HCT116 (cell line): ENCODE measurements at places on chromosomes 3 and 15.

- DNase-seq: no peak
Observed at GRCh38 chr15:41331281-41331680, 1.1 kb downstream of the OIP5 start.

DNA sequence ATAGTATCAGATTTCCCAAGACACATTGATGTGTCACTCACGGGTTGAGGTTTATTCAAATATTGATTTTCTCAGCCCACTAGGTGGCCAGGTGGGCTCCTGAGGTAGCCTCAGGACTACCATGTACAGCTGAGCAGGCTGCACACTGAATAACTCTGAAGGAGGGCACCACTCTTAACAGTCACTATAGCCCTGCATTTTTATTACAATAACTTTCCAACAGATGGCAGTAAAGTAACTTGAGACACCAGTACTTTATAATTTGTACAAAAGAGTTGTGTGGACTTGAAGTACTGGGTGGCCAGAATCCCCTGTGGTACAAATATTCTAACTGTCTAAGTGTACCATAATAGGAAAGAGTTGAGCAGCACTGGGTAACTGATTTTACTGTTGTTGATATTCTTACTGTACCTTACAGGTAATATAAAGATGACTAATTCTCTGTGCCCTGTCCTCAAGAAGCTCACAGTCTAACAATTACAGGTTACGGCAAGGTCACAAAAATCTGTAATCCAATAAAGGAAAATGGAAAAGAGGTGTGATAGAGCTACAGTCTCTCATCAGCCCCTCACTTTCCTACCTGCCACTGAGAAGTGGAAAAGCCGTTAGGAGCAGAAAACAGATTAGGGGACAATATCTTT, 76.0 kb downstream of the ETFA start:
- peak; percentile 19 for DNase-seq

DNA sequence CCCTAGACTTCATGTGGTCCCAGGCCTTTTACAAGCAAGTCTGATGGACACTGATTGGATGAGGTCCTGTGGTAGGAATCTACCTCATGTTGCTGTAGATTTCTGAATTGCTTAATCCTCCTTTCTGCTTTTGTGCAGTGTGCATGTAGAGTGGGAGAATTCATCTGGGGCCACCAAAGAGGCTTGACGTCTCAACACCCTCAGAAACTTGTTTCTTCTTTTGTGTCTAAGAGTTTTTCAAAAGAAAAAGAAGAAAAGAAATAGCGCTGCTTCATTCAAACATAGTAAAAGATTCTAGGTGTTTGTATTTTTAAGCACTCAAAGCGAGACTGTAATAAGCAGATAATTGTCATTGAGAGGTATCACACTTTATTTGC, 46.2 kb downstream of the NR1D2 start:
- DNase-seq: no peak

DNA sequence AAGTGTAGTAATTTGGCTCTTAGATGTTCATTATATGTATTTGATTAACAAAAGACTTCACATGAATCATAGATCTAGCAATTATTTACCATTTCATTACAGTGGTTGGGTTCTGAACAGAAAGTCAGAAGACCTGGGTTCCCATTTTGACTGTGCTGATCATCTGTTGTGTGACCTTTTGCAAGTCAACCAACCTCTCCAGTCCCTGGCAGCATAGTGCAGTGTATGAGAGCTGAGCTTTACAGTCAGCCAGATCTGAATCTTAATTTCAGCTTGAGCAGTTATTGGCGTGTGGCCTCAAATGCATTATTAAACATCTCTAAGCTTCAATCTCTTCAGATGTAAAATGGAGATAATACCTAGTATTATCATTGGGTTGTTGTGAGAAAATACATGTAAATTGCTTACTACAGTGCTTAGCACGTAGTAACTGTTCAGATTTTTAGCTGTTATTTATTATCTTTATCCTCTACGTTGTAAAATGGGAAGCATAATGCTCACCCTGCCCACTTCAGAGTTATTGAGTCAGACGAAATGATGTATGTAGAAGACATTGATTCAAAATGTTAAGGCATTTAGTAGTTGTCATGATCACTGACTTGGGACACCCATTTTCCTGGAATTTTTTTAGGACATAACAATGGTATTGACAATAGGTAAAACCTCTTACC, 104.0 kb downstream of the KLHL25 start:
- DNase-seq: no peak

DNA sequence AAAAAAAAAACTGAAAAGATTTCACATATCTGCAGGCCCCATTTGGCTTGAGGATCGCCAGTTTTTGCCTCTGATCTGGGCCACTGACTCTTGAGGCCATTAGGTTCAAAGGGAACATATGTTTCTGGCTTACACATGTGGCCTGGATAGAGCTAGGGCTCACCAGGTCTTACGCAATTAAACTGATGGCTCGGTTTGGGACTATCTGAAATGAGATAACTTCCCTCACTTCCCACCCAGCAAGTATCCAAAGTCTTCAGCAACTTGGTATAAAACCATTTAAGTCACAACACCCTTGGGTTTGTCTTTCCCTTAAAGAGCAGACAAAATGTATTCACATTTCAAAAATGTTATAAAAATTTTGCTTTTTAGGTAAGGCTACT, 36.3 kb downstream of the LRIG1 start:
- DNase-seq: no peak

- no peak for DNase-seq
Observed at GRCh38 chr3:133368371-133369067, 31.3 kb upstream of the BFSP2 start.

GRCh38 chr3:144189044-144189443, 217.4 kb downstream of the DIPK2A start:
- DNase-seq: no peak

DNA sequence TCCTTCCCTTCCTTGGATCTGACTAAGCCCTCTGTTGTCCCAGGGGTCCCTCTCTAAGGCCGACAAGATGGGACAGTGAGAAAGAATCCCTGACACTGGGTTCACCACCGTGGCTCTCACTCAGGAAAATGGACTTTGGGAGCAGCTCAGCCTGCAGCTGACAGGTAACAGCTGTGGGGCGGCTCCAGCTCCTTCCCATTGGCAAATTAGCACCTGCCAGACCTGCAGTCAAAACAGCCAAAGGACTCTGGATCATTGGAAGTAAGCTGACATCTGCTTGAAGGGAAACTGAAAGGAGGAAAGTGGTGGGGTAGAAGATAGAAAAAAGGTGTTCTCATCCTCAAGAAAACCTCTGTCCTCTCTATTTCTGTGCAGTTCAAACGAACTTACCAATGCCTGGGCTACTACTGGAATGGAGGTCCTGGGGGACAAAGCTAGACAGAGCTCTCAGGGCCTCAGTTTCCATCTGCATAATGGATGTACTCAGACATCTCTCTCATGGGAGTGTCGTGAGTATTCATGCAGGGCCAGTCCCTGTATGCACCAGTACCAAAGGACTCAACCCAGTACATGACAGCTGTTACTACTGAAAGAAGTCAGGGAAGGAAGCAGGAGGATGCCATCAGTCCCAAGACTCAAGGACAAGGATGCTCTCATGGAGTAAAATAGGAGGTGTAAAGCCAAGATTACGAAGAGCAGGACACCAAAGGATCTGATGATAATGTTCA, 53.6 kb upstream of the DCLK3 start:
- DNase-seq: no peak

- DNase-seq: no peak
Observed at GRCh38 chr15:80654299-80654698, 40.8 kb upstream of the ABHD17C start.

GRCh38 chr3:48685293-48685602, 467 bp downstream of the NCKIPSD start:
- no peak for DNase-seq

DNA sequence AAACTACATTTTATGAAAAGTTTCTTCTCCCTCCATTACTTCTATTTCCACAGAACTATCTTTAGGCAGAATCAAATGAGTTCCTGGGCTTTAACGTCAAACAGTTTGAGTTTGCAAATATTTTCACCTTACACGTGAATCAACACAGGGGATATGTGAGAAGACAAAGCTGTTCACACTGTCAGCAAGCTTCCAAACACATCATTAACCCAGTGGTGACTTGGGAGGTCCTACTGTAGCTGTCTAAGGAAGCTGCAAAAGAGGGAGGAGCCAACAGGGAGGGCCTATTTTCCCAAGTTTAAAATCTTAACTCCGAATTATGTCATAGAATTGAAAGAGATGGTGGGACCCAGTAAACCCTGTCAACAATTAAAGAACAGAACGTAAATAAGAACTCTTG, 337.8 kb upstream of the DNAJC19 start:
- DNase-seq: no peak

DNA sequence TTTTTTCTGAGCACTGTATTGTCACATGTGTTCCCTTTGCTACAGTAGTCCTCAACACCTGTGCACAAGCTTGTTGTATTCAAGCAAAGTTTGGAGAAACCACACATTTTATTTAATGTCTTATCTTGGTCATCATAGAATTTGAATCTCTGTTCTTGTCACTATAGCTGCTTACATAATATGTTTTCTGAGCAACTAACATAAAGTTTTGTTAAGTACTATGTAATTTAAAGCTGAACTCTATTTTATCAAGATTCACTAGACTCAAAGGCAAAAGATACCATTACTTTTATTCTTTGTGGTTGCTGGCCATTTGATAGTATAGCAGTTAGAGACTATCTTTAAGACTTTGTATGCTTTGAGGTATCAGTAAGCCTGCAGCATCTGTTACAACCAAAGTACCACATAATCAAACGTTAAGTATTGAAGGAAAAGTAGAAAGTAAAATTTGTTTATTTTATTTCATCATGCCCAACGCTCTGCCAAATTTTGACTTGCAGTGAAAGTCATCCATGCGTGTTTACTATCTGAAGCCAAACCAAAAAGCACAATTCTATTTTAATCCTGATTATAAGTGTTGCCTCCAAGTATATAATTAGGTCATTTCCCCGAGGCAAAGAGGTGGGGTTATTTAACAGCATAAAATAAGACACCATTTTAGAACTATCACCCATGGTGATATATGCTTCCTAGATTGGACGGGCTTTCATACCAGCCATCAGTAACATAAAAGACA, 10.3 kb upstream of the ABHD10 start:
- DNase-seq: no peak

- DNase-seq: no peak
Observed at GRCh38 chr3:142315083-142315482, 89.7 kb upstream of the GK5 start.

GRCh38 chr15:68537506-68537905, 41.3 kb upstream of the CORO2B start:
- no peak for DNase-seq

DNA sequence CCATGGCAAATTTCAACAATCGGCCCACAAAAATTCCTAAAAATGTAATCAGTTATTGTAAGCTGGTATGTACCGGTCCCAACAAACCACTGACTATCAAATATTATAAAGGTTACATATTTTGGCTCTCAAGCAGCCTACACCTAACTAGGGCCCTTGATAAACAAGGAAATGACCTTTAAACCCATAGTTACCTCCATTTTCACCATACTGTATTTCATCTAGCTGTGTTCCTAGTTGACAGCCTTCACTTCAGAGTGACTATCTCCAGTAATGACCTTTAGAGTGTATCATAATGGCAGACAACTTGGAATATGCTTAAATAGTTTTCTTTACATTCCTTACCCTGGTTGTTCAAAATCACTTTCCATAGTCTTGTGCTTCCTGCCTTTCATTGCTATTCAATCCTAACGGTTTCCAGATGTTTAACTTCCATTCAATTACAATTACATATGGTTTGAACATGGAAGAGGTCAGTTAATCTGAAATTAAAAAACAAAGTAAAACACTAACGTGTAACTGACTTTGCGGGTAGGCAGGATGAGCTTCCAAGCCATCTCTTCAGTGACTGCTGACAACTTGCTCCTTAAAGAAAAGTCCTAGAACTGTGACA, 111.9 kb upstream of the TSC22D2 start:
- no peak for DNase-seq

DNA sequence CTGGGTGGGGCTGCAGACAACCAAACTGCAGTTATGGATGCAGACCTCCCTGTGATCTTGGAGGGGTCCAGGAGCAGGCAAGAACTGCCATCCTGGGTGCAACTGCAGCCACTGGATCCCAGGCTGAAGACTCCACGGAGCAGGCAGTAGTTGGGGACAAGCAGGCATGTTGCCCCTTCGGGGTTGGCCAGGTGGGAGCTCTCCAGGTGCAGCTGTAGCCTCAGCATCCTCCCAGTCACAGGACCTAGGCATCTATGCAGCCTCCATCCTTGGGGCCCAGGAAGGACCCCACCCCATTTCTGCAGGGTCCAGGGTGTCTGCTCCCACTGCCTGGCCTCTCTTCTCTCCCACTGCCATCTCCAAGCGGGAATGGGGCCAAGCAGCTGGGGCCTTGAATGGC, 322.2 kb upstream of the RBMS3 start:
- DNase-seq: no peak

GRCh38 chr15:35196273-35196672, 111.2 kb upstream of the NANOGP8 start:
- no peak for DNase-seq

- DNase-seq: no peak
Observed at GRCh38 chr15:80180468-80180867, 27.7 kb downstream of the FAH start.

DNA sequence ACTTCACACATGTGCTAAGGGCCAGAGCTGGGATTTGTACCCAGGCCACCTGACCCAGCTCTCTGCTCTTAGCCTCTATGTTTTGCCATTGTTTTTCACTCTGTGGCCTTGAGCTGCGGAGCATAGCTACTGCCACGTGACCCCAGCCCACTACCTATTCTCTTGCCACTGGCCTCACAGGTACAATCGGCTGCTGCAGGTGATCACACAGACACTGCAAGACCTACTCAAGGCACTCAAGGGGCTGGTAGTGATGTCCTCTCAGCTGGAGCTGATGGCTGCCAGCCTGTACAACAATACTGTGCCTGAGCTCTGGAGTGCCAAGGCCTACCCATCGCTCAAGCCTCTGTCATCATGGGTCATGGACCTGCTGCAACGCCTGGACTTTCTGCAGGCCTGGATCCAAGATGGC, 46.2 kb downstream of the SEMA3G start:
- DNase-seq: no peak

DNA sequence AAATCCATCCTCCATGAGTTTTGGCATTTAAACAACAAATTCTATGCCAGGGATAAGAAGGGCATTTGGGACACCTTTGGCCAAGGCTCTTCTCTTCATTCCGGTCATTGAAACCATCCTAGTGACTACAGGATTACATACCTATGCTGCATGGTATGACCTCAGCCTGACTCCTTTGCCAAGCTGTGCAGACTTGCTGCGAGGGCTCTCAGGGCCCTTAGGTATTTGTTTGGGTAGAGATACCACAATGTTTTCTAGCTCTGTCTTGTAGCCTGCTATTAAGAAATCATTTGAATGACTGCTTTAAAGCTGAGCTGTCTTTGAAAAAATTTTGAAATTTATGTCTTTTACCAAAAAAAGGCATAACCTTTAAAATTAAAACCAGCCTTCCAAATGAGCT, 749.8 kb upstream of the SGO1 start:
- no peak for DNase-seq

DNA sequence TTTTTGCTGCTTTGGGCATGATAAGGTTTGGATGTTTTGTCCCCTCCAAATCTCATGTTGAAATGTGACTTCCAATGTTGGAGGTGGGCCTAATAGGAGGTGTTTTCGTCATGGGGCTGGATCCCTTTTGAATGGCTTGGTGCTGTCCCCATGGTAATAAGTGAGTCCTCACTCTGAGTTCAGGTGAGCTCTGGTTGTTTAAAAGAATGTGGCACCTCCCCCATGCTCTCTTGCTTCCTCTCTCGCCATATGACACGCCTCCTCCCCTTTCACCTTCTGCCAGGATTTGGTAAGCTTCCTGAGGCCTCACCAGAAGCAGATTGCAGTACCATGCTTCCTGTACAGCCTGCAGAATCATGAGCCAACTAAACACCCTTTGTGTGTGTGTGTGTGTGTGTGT, 255.5 kb downstream of the EPHB1 start:
- DNase-seq: no peak

- no peak for DNase-seq
Observed at GRCh38 chr3:100971798-100972197, 21.4 kb downstream of the ABI3BP start.
